Fibroblast of skin of right quadriceps (primary cell): ENCODE measurements at places on chromosomes 16 and 17.

DNA sequence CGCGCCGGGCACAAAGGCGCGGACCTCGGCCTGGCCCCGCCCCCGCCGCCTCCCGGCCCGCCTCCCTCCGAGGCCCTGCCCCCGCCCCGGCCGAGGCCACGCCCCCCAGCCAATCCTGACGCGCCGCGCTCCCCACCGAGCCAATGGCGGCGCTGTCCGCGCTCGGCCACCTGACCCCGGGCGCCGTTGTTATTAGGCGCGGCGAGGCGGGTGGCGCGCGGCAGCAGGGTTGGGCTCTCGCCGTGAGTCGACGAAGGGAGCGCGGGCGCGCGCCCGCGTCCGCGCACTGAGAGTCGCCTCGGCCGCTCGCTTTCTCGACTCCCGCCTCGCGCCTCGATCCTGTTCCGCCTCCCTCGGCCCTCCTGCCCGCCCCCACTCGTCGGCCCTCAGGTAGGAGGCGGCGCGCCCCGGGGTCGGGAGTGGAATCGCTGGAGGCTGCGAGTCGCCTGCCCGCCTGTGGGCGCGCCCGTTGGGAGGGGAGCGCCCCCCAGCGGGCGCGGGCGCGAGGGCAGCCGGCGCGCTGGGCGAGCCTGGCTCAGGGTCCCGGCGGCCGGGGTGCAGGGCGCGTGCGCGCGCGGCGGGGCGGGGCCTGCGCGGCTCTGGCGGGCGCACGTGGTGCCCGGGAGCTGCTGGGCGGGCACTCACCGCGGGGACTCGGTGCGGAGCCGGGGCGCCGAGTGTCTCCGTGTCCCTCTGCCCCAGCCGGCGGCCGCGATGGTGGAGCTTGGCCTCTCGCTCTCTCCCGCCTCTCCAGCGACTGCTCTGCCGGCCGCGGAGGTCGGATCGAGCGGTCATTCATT lies 405 bp upstream of the CBLN1 start:
- DNase-seq, result peak; percentile 69

- no peak for DNase-seq
Measured at GRCh38 chr17:17783116-17783824, 53.5 kb downstream of the SREBF1 start.

GRCh38 chr16:74298104-74298503 lies 1.5 kb downstream of the PSMD7 start:
- no peak for DNase-seq

GRCh38 chr17:36195434-36196130 lies 976 bp downstream of the CCL3L1 start:
- no peak for DNase-seq

- no peak for DNase-seq
Measured at GRCh38 chr17:78346605-78347250, 13.1 kb downstream of the SOCS3 start.

DNA sequence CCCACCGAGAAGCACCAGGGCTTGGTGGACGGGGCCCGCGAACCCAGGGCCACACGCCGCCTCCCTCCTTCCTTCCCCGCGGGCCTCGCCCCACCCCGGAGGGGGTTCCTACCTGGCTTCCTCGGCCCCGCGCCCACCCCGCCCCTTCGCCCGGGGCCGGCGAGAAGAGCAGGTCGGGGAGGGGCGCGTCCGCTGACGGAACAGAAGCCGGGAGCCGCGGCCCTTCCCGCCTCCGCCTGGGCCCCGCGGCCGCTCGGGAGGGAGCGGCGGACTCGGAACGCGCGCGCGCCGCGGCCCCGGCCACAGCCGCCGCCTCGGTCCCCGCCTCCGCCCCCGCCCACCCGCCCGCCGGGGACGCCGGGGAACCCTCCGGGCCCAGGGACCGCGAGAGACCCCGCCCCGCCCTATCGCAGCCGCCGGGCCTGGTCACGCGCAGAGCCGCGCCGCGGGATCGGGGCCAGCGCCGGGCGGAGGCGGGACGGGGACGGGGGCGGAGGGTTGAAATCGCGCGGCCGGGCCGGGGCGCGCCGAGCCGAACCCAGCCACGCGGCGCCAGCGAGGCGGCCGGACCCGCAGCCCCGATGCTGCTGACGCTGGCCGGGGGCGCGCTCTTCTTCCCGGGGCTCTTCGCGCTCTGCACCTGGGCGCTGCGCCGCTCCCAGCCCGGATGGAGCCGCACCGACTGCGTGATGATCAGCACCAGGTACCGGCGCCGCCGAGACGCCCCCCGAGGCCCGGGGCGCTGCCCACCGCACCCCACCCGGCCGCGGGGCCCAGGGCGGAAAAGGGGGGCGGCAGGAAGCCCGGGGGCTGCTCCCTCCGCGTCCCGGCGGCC lies at the start of gene TLCD3A:
TSS of gene TLCD3A (plus strand) at position 530 of the 835 bp plus-strand sequence. CDS start at position 582, 52 bp downstream.
- DNase-seq, result peak; percentile 69

DNA sequence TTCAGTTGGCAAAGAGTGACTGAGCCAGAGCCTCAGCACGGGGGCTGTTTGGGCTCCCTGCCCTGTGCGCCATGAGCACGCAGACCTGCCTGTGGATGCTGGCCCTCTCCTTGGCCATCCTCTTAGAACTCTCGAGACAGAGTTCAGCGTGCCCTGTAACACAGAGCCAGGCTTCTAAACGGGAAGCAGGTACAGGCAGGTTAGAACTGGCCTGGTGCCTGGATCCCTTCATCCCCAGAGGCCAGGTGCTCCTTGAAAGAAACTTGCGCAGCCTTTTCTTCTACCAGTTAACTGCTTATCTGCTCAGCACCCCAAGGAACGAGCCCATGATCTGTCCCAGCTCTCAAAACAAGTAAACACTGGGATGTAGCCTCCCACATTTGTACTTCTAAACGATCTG lies 6.9 kb downstream of the CCNF start:
- no peak for DNase-seq

GRCh38 chr17:14926526-14927122 lies 338.5 kb downstream of the PMP22 start:
- peak; percentile 77 for DNase-seq

DNA sequence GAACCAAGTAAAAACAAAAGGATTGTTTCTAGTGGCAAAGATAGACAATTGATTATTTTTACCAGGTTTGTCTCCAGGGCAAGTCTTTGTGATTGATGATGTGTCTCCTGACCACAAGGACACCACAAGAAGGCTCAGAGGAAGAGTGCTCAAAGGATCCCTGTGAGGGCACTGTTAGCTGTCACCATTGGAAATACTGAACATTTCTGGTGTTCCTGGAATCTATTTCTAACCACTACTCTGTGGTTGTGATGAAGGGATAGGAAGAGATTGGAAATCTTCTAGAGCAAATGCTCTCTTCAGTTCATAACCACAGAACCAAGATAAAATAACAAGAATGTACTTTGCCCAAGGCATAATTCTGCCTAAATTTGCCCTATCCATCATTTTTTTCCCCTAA lies 15.3 kb downstream of the RNF43 start:
- DNase-seq, result peak; percentile 57

GRCh38 chr16:58026705-58027160 lies 1.2 kb downstream of the MMP15 start:
- DNase-seq, result no peak

DNA sequence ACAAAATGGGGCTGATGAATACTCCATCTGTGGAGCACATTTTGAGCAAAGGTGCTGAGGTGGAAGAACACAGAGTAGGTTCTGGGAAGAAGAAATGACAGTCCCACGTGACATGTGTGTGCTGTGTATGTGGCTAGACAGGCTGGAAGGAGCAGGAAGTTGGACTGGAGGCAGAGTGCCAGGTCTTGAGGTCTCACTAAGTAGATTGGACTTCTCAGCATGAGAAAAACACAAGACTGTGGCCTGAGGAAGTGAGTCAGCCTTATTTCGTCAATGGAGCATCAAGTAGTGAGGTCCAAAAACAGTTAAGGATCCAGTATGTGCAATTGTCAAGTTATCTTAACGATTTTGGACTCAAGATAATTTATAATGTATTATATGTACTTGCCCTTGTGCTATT lies 736.5 kb downstream of the KCNJ2 start:
- peak; percentile 90 for DNase-seq

- peak; percentile 82 for DNase-seq
Measured at GRCh38 chr16:85204242-85205010, 92.2 kb upstream of the CIBAR2 start.

DNA sequence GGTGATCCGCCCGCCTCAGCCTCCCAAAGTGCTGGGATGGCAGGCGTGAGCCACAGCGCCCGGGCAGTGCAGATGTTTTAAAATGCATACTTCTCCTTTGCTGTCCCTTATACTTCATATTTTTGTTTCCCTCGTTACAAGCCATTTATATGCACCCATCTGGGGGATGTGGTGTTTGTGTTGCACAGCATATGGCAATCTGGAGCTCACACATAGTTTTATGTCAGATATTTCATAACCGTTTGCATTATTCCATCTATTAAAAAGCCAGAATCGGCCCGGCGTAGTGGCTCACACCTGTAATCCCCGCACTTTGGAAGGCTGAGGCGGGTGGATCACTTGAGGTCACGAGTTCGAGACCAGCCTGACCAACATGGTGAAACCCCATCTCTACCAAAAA lies 11.8 kb downstream of the FLYWCH1 start:
- no peak for DNase-seq
